Stimulated activated CD8-positive, alpha-beta memory T cell treated with anti-CD3 and anti-CD28 coated beads, Interleukin-4, amount 100 ng/mL, for 1 hour (primary cell): ENCODE measurements at places on chromosomes 1 and 21.

GRCh38 chr1:116125758-116126157 is 14.6 kb downstream of the MAB21L3 start:
- no peak for DNase-seq

DNA sequence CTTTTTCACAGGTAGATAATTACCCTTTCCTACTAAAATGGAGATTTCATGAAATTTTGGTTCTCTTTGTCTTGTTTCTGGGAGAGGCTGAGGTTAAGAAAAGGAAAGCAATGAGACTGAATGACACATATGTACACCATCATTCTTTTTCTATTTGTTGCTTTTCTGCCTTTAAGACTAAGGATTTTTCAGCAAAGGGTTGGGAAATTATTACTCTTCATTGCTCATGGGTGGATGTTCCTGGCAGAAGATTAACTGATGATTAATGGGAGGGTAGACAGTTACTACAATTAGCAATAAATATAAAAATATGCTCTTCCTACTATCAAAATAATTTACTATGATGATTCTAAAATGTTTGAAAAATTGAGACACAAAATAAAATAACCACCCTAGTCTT is 316.5 kb upstream of the USP24 start:
- DNase-seq, result no peak

GRCh38 chr1:183807549-183808168 is 2.7 kb downstream of the RGL1 start:
- no peak for DNase-seq

- no peak for DNase-seq
Observed at GRCh38 chr1:224264321-224264720, 65.7 kb downstream of the NVL start.

- no peak for DNase-seq
Observed at GRCh38 chr1:40382108-40382460, 8.6 kb downstream of the SMAP2 start.

GRCh38 chr1:163875200-163875926 is 553.6 kb downstream of the NUF2 start:
- DNase-seq, result no peak

DNA sequence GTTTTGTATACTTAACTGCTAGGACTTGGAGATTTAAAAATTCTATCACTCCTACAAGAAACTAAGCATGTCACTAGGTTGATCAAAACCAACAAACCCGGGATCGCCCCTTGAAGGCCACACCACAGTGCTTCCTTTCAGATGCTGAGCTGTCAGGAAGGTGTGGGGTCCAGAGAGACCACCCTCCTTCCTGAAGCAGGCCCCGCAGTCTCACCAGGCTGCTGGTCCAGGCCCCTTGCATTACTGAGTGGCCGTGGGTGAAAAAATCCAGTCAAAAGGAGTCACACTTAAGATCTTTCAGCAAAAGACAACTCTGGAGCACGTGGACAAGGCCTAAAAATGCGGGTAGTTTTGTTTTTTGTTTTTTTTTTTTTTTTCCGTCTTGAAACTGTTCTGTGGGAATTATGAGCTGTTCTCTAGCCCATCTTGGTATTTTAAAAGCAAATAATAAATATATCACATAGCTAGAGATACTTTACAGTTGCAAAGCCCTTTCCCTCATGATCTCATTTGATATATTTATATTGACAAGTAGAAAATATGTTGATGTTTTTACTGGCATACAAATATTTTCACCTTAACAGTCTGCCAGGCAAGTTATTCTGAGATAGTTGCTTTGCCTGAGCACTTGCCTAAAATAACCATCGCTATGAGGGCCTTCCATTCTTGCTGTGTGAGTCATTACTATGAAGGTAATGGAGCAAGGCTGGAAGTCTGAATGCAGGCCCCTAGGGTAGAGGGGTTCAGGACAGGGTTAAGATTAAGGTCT is 73.1 kb upstream of the EDEM3 start:
- no peak for DNase-seq

GRCh38 chr21:43262427-43262826 is 93.6 kb downstream of the CRYAA start:
- no peak for DNase-seq

GRCh38 chr1:69441496-69441895 is 126.2 kb upstream of the LRRC7 start:
- no peak for DNase-seq

GRCh38 chr1:56573311-56573710 is 6.1 kb downstream of the PLPP3 start:
- DNase-seq, result no peak

DNA sequence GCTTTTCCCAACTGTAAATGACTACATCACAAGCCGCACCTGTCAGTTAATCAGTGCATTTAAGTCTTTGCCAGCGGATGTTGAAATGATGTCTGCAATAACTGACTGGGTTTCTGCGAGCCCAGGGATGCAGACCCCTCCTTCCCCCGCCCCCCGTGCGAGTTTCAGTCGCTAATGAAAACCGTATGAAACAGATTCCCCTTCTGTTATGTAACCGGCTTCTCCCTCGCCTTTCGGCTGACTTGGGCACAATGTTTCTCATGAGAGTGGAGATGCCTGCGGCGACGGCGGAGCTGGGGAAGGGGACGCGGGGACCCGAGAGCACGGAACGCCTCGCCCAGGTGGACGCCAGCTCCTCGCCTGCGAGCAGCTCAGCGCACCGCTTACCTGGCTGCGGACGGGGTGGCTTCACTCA is 753 bp downstream of the KCNJ6 start:
- no peak for DNase-seq

DNA sequence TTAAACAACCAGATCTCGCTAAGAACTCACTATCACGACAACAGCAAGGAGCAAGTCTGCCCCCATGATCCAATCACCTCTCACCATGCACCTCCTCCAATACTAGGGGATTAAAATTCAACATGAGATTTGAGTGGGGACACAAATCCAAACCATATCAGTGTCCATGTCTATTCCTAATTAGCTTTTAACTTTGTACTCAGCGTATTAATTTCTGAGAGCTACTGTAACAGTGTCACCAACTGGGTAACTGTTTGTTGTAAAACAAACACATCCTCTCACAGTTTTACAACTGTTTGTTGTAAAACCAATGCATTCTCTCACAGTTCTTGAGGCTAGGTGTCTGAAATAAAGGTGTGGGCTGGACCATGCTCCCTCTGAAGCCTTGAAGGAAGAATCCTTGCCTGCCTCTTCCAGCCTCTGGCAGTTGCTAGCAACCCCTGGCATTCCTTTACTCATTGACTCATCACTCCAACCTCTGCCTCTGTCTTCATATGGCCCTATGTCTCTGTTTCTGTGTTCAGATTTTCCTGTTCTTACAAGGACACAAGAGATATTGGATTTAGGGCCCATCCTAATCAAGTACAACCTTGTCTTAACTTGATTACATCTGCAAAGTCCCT is 121.2 kb downstream of the LTN1 start:
- DNase-seq, result no peak

DNA sequence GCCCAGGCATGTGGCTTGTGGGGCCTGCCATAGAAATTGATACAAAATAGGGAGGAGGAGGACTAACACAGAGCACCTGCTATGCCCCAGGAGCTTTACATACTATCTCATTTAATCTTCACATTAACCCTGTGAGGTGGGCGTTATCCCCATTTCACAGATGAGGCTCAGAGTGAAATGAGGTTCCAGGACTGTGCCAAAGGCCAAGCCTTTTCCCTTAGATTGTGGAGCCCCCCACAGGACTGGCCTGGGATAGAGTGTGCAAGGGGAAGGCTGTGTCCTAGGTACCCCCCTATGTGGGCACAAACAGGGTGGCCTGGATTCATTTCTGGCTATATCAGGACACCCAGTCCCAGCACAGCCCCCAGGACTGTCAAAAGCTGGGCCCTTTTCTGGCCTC is 2.2 kb upstream of the DDOST start:
- DNase-seq, result no peak

GRCh38 chr1:95111014-95111413 is 6.1 kb upstream of the TLCD4 start:
- no peak for DNase-seq

DNA sequence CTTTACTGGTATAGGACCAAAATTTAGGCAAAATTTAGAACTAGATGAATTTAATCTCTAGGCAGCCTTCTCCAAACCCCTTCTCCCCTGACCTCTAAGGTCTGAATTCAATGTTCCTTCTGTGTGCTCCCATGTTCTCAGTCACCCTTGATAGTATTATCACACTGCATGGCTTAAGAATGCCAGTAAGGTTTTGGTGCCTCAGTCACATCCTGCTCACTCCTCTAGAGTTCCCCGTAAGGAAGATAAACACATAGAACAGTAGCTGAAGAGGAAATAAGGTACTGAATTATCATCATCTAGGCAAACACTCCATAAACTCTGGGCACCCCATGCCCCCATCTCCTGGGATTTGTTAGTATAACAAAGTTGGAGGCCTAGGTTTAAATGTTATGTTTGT is 18.2 kb downstream of the PRRX1 start:
- no peak for DNase-seq

- DNase-seq, result peak; percentile 68
Observed at GRCh38 chr1:211476200-211476849, 15.6 kb downstream of the RD3 start.

GRCh38 chr1:5492846-5493245 is 499.4 kb downstream of the NPHP4 start:
- DNase-seq, result no peak

DNA sequence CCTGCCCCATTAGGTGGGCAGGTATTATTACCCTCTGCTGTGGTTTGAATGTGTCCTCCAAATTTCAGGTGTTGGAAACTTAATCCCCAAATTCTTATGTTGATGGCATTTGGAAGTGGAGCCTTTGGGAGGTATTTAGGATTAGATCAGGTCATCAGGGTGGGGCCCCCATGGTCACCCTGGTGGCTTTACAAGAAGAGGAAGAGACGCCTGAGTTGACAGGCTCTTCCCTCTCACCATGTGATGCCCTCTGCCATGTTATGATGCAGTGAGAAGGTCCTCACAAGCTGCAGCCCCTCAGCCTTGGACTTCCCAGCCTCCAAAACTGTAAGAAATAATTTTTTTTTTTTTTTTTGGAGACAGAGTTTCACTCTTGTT is 8.8 kb upstream of the THEMIS2 start:
- DNase-seq, result no peak

- DNase-seq, result no peak
Observed at GRCh38 chr1:229839800-229840199, 213.8 kb downstream of the URB2 start.

DNA sequence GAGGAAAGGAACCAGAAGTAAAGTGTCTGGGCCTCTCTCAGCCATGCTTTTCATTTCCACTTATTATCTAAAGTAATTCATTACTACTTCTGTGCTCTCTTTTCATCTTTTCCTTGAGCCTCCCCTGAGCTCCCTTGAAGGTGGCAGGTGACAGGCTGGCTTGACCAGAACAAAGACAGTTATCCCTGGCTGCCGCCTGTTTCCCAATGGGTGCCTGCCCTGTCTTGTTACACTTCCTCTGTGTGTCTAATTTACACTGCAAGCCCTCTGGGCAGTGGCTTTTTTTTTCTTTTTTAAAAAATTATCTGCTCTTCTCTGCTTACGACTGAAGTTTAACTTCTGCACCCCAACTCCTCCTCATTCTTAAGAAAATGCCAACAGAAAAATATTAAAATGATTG is 113.4 kb downstream of the NGF start:
- no peak for DNase-seq

DNA sequence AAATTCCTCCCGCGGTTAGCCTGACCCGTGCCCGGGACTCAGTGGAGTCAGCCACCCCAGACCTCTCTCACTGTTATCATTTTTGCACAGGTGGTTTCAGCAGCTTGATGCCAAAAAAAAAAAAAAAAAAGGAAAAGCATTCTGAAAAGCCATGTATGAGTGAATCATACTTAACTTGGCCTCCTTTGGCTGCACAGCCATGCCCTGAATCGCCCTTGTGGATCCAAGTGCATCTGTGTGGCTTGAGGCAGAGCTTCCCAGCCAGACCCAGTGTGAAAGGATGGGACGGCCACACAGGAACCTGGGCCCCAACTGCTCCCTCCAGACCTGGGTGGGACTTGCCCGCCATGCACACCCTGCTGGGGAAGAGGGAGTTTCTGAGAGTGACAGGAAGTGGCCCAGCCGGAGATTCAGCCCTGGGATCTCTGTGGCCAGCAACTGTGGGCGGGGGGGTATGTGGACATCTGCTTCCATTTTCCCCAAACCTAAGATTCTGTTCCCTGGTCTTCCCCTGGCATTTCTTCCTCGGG is 8.6 kb downstream of the YBEY start:
- DNase-seq, result no peak

- DNase-seq, result no peak
Observed at GRCh38 chr1:244862354-244862698, 2.0 kb downstream of the HNRNPU start.

DNA sequence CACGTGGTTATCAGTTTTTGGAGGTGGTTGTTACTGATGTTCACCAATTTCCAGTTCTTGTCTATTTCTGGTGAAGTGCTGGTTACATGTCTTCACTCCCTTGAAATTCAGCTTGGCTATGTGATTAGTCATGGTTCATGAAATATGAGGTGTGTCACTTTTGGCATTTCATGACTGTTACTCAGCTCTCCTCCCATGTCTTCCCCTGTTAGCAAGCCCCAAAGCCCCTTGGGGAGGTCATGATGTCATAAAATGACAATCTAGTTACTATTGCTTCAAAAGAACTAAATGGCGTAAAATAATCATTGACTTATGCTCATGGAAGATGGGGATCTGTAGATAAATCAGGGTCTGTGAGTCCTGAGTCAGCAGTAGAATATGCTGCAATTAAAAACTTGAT is 425.1 kb downstream of the SETD4 start:
- DNase-seq, result no peak

- DNase-seq, result no peak
Observed at GRCh38 chr1:167987174-167987573, 50.3 kb upstream of the MPC2 start.

DNA sequence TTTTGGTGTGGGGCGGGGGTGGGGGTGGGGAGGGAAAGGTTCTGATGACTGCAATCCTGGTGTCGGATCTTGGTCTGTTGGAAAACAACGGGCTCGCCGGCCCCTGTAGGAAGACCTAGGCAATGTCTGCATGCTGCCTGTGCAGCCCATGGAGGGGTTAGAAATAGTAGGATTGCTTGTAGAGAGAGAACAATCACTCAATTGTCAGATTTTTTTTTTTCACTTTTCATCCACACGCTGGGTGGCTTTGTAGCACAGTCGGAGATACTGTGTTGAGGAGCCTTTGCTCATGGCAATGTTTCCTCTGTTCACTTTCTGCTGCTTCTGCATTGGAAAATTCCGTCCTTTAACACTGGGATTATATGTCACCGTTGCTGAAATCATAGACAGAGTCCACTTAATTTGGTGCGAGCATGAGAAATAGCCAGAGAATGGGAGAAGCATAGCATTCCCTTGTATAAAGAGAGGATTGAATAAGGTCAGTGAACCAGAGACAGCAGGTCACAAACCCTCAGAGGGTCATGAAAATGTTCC is 107.5 kb downstream of the MRPS6 start:
- DNase-seq, result no peak
